ENCODE measurements at places on chromosomes 16 and 17.

GRCh38 chr16:51313198-51313597, 162.1 kb upstream of the SALL1 start:
- DNase-seq, result no peak

- no peak for DNase-seq
Observed at GRCh38 chr17:63540590-63540989, 9.7 kb upstream of the DCAF7 start.

DNA sequence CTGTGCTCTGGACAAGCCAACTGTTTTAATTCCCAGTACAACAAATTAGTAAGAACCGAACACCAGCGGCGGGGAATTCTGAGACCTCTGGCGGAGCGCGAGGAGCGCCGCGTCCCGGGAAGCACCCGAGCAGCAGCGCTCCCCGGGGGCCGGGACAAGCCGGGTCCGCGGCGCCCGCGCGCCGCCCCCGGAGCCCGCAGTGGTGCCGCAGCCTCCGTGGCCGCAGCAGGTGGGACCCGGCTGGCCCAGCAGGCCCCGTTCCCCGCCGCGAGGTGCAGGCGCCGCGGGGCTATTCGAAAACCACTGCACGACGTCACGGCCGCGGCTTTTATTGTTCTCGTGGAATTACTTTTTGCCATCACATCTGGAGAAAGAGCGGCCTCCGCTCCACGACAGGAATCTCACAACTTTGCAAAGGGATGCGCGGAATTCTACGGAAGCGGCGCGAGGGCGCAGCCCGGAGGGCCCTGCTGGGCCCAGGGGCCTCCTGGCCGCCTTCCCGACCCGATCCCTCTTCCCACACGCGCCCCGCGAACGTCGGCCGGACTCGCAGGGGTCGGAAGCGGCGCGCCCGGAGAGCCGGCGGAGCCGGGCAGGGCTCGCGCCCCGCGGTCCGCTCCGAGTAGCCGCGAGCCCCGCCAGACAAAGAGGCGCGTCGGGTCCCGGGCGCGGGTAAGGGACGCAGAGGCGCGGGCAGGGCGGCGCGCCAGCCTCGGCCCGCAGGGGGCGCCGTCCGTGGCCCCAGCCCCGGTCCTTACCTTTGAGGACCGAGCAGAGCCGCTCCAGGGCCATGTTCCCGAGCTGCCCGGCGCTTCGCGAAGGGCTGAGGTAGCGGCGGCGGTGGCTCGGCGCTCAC, 696 bp downstream of the NETO2 start:
- peak; percentile 50 for DNase-seq

- no peak for DNase-seq
Observed at GRCh38 chr17:30414486-30414885, 35.8 kb downstream of the CPD start.

GRCh38 chr16:21084631-21085225, 65.9 kb downstream of the DNAH3 start:
- no peak for DNase-seq

DNA sequence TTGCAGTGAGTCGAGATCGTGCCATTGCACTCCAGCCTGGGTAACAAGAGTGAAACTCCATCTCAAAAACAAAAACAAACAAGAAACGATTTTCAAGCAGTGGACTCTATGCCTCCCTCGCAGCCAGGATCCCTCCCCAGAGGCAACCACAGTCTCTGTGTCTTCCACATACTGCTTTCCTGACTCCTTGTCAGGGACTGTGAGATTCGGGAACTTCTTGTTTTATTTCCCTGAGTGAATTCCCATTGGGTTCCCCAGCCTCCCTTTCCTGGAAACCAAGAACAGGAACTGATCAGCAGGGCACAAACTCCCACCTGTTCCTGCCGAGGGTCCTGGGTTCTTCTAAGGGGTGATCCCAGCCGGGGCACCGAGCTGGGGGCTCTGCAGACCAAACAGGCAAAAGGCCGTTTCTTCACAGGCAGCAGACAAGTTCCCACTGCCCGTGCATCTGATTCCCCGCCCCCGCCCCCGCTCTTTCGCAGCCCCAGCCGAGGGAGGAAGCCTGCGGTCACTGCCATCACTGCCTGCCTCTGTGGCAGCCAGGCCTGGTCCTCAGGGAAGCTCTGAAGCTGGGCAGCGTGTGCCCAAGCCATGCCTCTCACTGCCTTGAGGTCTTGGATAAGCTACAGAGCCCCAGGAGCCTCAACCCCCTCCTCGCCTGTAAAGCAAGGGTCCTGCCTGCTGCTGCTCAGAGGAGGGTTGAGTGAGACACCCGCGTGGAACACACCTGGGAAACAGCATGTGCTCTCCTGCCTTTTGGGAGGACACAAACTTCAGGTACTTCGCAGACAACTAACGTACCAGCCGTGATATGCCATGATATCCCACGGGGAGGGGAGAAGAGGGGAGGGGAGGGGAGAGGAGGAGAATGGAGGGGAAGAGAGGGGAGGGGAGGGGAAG, 5.5 kb upstream of the PIEZO1 start:
- no peak for DNase-seq

- no peak for DNase-seq
Observed at GRCh38 chr17:80559825-80560251, 15.2 kb downstream of the RPTOR start.

Measured in NCI-H2081 (cell line).